Sigmoid colon (tissue), 7 donors: ENCODE measurements at places on chromosomes 2 and 18.

- no peak overlapping the region for H3K4me3 ChIP-seq
- no peak for DNase-seq
- no peaks in the 10 kb centered on the region for H3K4me1 ChIP-seq
- no peaks in the 10 kb centered on the region for H3K27me3 ChIP-seq
- H3K27ac ChIP-seq, result no peak overlapping the region
Observed at GRCh38 chr2:10977003-10977402, 65.3 kb downstream of the KCNF1 start.

GRCh38 chr2:102618452-102619413, 620 bp upstream of the SLC9A2 start:
- no peak for DNase-seq
- H3K36me3 ChIP-seq, result no peaks in the 10 kb centered on the region
- peaks cover 49% of the 10 kb centered on the region for H3K27me3 ChIP-seq
- H3K27ac ChIP-seq, result no peak overlapping the region
- no peaks in the 10 kb centered on the region for H3K4me1 ChIP-seq
- no peak overlapping the region for H3K4me3 ChIP-seq

- H3K36me3 ChIP-seq, result no peaks in the 10 kb centered on the region
- no peak for DNase-seq
Observed at GRCh38 chr2:143840601-143841000, 679.3 kb downstream of the ZEB2 start.

- H3K4me3 ChIP-seq, result no peak overlapping the region
- no peaks in the 10 kb centered on the region for H3K4me1 ChIP-seq
- H3K27ac ChIP-seq, result no peak overlapping the region
- H3K27me3 ChIP-seq, result no peaks in the 10 kb centered on the region
Observed at GRCh38 chr2:211690736-211691135, 847.9 kb downstream of the ERBB4 start.

DNA sequence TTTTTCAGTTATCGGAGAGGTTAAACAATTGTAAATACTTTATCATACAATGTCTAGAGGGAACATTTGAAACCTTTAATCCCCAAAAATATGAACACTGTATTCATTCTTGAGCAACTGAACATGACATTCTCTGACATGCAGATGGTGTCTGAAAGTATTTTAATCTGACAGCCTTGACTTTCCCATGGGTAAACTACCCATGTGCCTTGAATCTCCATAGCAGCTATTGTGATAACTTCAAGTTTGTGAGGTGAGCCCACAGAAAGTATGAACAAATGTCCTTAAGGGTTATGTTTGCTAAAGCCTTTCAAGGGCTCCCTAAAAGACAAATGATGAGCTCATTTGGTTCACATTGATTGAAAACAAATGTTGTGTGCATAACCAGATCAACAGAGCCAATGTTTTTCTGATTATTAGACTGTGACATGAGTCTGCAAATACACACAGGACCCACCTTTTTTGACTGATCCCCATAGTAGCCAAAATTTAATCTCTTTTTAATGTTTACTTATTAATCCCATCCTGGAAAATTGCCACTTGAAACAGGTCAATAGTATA, 1326.0 kb downstream of the LRP1B start:
- H3K4me1 ChIP-seq, result no peaks in the 10 kb centered on the region
- H3K27me3 ChIP-seq, result no peaks in the 10 kb centered on the region
- DNase-seq, result no peak
- H3K27ac ChIP-seq, result no peak overlapping the region

DNA sequence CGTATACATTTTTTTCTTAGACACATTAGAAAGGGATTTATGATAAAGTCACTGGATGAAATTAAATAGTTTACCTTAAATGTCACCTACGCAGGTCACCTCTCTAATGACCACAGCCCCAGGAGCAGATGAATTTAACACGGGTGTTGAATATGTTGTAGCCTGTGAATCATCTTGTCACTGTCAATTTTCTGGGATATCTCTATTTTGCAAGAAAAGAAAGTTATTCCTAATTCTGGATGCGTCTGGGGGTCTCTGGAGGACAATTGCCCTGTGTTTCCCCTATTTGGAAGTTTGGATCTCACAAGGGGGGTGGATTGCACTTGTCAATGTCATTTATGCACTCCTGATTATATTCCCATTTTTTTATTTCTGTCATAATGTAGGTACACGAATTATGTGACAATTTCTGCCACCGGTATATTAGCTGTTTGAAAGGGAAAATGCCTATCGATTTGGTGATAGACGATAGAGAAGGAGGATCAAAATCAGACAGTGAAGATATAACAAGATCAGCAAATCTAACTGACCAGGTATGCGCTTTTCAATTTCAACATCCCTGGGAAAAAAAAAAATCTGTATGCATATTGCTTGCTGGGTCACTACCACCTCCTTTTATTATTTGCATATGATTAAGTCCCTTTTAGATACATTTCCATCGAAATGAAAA, 7.7 kb downstream of the MEIS1 start:
- no peaks in the 10 kb centered on the region for H3K4me1 ChIP-seq
- no peak for DNase-seq
- no peaks in the 10 kb centered on the region for H3K36me3 ChIP-seq
- H3K27ac ChIP-seq, result peak overlapping the region; percentile 97

DNA sequence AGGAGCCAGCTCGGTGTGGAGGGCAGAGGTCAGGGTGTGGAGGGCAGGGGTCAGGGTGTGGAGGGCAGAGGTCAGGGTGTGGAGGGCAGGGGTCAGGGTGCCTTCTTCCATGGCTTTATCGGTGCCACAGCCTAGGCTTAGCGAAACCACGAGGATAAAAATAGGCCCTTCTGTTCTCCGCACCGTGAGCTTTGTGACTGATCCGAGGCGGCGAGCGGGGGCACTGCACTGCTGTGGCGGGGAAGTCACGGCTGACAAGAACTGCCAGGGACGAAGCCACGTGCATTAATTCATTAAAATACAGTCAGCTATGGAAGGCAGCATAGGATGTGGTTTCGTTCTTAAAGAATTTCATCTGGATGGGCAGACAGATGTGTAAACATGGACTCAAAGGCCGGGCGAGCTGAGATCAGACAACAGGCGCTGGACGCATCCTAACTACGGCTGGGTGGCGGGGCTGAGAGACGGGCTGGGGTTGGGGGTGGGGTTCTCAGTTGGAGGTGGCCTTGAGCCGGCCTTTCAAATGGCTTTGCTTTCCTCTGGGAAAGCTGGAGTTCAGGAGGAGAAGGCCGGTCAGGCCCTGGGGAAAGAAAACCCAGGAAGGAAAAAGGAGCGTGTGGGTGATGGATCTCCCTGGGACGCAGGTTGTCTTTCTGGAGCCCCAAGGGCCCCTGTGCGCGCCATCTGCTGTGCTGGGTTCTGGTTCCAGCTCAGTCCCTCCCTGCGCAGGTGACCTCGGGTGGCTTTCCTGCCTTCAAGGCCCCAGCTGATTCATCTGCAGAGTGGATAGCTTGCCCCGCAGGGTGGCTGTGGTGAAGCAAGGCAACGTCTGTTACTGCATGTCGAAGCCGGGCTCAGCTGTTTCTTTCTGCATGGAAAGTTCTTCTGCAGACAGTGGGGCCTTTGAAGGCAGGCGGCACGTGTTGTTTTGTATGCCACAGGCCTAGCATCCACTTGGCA, 958 bp upstream of the ALLC start:
- no peak for DNase-seq
- peaks cover under 1% of the 10 kb centered on the region for H3K4me1 ChIP-seq
- no peak overlapping the region for H3K27ac ChIP-seq
- H3K27me3 ChIP-seq, result no peaks in the 10 kb centered on the region
- H3K4me3 ChIP-seq, result no peak overlapping the region
- no peaks in the 10 kb centered on the region for H3K36me3 ChIP-seq

DNA sequence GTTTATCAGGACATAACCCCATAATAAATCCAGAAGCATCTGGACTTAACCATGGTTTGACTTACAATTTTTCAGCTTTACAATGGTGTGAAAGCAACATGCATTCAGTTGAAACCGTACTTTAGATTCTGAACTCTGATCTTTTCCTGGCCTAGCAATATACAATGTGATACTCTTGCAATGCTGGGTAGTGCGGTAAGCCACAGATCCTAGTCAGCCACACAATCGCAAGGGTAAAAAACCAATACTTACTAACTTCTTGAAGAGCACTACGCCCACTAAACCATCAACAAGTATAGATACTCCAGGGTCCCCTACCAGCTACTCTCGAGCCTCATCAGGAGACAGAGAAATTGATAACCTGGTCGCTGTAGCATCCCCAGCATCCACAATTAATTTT, 71.0 kb upstream of the CCDC150 start:
- no peak overlapping the region for H3K4me3 ChIP-seq
- H3K27ac ChIP-seq, result no peak overlapping the region

- peaks cover 6% of the 10 kb centered on the region for H3K4me1 ChIP-seq
- no peaks in the 10 kb centered on the region for H3K27me3 ChIP-seq
- no peak for DNase-seq
- peak overlapping the region; percentile 2 for H3K27ac ChIP-seq
- no peak overlapping the region for H3K4me3 ChIP-seq
Observed at GRCh38 chr18:45954070-45954934, 12.8 kb downstream of the EPG5 start.

DNA sequence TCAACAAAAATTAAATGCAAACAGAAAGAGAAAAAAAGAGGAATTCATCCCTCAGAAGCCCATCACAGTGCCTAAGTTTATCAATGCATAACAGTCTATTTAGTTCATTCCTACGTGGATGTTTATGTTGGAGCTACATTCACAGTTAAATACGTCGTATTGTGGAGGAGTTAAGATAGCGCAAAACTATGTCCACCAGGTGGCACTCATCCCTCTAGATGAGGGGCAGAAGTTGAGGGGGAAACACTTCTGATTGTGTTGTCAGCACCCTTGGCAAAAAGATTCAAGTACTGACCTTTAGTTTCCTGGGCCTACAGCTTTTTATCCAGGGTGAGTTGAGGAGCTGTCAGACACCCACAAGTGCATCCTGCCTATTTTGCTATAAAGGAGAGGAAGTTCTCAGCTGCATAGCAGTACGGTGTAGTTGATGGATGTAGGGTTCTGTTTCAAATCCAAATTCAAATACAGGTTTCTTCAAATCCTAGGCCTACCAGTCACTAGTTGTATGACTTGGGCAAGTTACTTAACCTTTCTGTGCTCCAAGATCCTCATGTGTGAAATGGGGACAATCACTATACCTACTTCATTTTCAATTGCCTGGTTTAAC, 26.8 kb upstream of the MYO1B start:
- no peaks in the 10 kb centered on the region for H3K36me3 ChIP-seq
- H3K4me1 ChIP-seq, result peaks cover 7% of the 10 kb centered on the region
- no peak overlapping the region for H3K4me3 ChIP-seq
- DNase-seq, result no peak
- H3K27me3 ChIP-seq, result no peaks in the 10 kb centered on the region

DNA sequence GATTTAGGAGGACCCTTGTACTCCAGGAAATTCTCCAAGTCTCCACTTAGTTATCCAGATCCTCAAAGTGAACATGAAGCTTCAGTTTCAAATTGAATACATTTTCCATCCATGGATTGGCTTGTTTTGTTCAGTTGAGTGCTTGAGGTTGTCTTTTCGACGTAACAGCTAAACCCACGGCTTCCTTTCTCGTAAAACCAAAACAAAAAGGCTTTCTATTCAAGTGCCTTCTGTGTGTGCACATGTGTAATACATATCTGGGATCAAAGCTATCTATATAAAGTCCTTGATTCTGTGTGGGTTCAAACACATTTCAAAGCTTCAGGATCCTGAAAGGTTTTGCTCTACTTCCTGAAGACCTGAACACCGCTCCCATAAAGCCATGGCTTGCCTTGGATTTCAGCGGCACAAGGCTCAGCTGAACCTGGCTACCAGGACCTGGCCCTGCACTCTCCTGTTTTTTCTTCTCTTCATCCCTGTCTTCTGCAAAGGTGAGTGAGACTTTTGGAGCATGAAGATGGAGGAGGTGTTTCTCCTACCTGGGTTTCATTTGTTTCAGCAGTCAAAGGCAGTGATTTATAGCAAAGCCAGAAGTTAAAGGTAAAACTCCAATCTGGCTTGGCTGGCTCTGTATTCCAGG, at the start of gene CTLA4:
CTLA4 (plus strand) TSS at position 211 of the 640 bp plus-strand sequence; CDS start at position 383, 172 bp downstream.
- H3K27me3 ChIP-seq, result no peaks in the 10 kb centered on the region
- no peak for DNase-seq
- no peak within 1 kb of the TSS for H3K4me3 ChIP-seq

GRCh38 chr2:118006326-118006725, 7.5 kb downstream of the CCDC93 start:
- peaks cover 3% of the 10 kb centered on the region for H3K36me3 ChIP-seq
- H3K27me3 ChIP-seq, result no peaks in the 10 kb centered on the region
- H3K4me3 ChIP-seq, result no peak overlapping the region
- H3K4me1 ChIP-seq, result peaks cover 11% of the 10 kb centered on the region
- no peak for DNase-seq
- no peak overlapping the region for H3K27ac ChIP-seq

- H3K4me1 ChIP-seq, result no peaks in the 10 kb centered on the region
- peaks cover 5% of the 10 kb centered on the region for H3K27me3 ChIP-seq
- no peak overlapping the region for H3K27ac ChIP-seq
- DNase-seq, result no peak
- H3K36me3 ChIP-seq, result no peaks in the 10 kb centered on the region
- H3K4me3 ChIP-seq, result no peak overlapping the region
Observed at GRCh38 chr2:118061135-118061955, 26.9 kb upstream of the INSIG2 start.

DNA sequence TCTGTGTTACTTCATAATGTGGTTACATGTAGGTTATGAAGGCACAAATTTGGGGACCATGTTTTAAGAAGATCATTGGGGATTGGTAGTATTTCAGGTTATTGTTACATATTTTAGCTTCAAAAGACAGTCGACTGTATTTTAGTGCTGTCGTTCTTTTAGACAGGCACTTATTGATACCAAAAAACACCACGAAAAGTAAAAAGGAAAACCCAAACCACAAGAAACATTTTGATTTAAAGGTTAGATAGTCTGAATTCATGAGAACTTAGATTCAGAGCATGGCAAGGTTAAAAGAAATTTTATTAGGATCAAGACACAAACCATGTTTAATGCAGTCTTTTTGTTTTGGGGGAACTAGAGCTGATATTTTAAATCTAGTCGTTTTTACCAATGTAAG, 209.0 kb downstream of the CAMKMT start:
- no peak for DNase-seq
- H3K27ac ChIP-seq, result no peak overlapping the region
- no peaks in the 10 kb centered on the region for H3K27me3 ChIP-seq
- H3K36me3 ChIP-seq, result no peaks in the 10 kb centered on the region
